ENCODE measurements at places on chromosomes 13 and 19.

GRCh38 chr19:49639401-49640112 lies 386 bp downstream of the RRAS start:
- no peak for DNase-seq

DNA sequence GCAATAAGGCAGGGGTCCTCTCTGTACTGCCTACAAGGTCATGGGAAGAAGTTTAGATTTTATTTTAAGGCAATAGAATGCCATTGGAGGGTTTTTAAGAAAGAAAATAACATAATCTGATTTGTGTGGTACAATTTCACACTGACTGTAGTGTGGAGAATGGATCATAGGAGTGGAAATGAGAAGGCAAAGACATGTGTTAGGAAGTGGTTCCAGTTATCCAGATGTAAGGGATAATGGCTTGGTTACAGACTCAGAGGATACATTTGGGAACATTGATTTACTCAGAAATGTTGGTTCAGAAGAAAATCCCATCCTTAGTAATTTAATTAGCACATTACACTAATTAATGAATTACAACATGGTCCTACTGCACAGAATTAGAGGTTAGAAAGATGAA lies 788.2 kb downstream of the SLITRK5 start:
- DNase-seq = no peak

DNA sequence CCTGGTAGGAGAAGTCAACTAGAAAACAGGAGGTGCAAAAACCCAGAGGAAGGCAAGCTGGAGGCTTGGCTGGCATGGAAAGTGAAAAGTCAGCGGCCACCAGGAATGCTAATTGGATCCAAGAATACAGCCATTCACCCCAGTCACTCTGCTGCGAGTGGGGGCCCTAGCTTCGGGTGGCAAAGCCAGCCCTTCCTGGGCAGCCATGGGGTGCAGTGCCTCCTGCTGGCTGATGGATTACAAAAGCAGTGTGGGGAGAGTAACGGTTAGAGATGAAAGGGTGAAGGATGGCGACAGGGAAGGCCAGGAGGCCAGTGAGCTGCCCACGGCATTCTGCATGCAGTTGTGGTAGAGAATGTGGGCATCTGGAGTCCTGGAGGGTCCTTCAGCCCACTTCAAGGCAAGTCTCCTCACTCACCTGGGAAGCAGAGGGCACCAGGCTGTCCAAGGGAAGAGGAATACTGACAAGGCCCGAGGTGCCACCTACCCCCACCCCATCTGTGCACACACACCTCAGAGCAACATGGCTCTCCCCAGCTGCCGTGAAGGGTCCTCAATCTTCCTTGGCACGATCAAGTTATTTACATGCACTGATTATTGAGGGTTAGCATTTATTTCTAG lies 20.3 kb upstream of the EPHX3 start:
- DNase-seq = no peak

- DNase-seq = no peak
Observed at GRCh38 chr13:94254737-94255136, 224.7 kb downstream of the DCT start.

- DNase-seq = no peak
Observed at GRCh38 chr19:13996928-13997630, 9.0 kb downstream of the RFX1 start.

- DNase-seq = no peak
Observed at GRCh38 chr13:103430368-103430767, 364.2 kb upstream of the SLC10A2 start.

- no peak for DNase-seq
Observed at GRCh38 chr13:64239372-64239771, 2823.7 kb upstream of the PCDH20 start.

- DNase-seq = no peak
Observed at GRCh38 chr19:45613926-45614725, 12.1 kb upstream of the GPR4 start.

DNA sequence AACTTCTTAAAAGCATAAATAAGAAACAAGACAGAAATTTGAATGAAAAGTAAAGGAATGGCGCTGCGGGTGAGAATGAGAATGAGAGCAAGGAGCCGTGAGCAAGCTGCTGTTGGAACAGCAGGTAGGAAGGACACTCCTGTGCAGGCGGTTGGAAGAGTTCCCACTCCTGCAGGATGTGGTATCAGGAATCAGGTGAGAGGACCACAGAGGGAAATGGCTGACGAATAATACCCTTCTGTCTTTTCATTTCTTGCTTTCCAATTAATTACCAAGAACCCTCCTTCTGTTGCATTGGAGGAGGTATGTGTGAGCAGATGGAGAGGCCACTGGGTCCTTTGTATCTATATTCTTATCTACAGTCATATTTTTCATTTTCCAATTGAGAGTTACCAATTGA lies 1504.2 kb downstream of the EFNB2 start:
- DNase-seq = no peak

DNA sequence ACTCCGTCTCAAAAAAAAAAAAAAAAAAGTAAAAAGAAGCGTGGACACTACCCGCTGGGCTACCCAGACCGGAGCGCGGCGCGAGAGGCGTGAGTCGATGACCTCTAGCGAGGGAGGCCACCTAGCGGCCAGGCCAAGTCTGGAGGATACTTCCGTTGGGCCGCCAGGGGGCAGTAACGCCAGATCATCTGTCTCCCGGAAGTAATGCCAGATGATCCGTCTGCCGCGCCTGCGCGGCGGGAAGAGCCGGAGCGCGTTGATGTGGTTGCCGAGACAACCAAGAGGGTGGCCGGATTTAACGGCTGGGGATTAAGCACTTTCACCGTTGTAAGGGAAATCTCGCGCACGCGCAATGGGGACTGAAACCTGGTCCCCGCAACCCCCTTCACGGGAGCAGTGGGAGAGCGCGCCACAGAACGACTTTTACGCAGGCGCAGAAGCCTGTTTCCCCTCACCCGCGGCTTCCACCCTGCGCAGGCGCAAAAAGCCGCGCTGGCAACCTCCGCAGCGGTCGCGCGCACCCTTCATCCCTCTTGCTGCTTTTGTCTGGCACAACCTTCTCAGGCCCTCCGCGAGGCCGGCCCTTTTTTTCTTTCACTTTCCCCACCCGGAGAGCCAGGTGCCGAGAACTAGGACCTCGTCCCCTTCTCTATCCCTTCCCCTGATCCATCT lies 1.0 kb upstream of the U2AF2 start:
- DNase-seq = peak; percentile 99

DNA sequence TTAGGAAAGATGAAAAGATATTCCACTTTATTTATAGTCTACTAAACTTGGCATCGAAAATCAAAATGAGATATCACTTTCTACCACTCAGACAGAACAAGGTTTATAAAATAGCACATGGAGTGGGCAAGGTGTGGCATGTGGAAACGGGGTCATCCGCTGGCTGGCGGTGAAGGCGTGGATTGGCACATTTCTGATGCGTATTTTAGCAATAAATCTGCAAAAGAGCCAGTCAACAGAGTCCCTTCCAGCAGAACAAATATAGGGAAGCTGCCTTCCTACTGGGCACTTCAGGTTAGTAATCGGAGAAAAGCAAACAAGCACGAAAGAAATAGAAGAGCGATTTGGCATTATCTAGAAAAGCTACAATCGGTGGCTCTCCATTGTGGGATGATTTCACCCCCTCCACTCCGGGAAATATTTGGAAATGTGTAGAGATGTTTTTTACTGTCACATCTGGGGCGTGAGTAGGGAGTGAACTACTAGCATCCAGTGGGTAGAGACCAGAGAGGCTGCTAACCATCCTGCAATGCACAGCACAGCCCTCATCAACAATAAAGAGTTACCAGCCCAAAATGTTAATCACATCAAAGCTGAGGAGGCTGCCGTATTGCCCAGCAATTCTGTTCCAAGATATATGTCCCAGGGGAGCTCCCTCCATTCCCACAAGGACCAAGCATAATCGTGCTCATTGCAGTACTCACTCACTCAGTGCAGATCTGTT lies 116.1 kb upstream of the PEG3 start:
- no peak for DNase-seq

DNA sequence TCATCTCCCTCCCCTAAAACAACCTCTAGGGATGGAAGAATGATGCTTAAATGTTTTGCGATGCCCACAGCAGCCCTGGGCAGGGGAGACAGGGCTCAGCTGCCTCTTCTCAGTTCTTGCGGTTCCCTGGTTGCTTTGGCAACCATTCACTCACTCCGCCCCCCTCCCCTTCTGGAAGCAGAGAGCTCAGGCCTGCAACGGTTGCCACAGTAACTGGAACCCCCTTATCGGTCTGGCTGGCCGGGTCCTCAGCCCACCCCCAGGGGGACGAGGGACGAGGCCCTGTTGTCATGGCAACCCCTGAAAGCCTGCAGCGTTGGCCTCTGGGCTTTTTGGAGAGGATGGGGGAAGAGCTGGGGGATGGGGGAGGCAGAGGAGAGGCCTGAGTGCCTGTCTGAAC lies 19.5 kb downstream of the NOVA2 start:
- no peak for DNase-seq

- no peak for DNase-seq
Observed at GRCh38 chr13:79528356-79528755, 47.4 kb downstream of the NDFIP2 start.

DNA sequence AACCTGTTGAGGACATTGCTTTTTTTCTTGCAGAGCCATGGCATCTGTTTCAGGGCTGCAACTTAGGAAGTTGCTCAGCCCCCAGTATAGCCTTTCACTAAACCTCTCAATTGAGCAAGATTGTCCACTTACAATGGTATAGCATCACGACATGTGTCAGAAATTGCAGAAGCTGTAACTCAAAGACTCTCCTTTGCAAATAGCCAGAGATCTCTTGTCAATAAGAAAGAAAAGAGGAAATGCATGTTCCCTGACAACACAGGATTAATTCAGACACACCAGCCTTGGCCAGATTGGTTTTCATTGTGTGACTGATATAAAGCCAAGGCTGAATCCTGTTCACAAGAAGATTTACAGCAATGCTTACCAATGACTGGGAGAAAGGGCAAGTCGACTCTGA lies 38.7 kb upstream of the CYSLTR2 start:
- no peak for DNase-seq
